PC-9 (cell line): ENCODE measurements at places on chromosomes 2 and 18.

- H3K4me3 ChIP-seq = no peak overlapping the region
- no peaks in the 10 kb centered on the region for H3K27me3 ChIP-seq
- H3K4me1 ChIP-seq = peaks cover 22% of the 10 kb centered on the region
- H3K36me3 ChIP-seq = no peaks in the 10 kb centered on the region
- peak overlapping the region; percentile 29 for H3K27ac ChIP-seq
Measured at GRCh38 chr2:207375207-207375875, 154.4 kb upstream of the CREB1 start.

DNA sequence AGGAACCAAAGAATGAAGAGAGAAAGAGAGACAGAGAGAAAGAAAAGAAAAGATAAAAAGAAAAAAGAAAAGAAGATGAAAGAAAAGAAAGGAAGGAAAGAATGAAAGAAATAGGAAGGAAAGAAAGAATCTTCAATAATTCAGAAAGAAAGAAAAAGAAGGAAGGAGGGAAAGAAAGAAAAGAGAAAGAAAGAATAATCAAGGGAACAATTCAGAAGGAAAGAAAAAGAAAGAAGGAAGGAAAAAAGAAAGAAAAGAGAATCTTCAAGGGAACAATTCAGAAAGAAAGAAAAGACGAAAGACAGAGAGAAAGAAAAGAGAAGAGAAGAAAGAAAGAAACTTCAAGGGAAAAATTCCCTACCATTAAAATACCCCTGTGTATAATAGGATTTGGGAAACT lies 5.6 kb upstream of the KCTD1 start:
- no peaks in the 10 kb centered on the region for H3K27me3 ChIP-seq
- peaks cover 26% of the 10 kb centered on the region for H3K4me1 ChIP-seq
- H3K36me3 ChIP-seq = no peaks in the 10 kb centered on the region
- no peak overlapping the region for H3K4me3 ChIP-seq

DNA sequence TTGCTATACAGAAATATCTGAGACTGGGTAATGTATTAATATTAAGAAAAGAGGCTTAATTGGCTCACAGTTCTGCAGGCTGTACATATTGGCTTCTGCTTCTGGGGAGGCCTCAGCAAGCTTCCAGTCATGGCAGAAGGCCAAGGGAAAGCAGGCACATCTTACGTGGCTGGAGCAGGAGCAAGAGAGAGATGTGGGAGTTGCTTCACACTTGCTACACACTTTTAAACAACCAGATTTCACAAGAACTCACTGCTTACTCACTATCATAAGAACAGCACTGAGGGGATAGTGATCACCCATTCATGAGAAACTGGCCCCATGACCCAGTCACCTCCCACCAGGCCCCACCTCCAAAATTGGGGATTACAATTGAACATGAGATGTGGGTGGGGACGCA lies 50.6 kb downstream of the MAPRE2 start:
- H3K4me3 ChIP-seq = no peak overlapping the region
- H3K27ac ChIP-seq = no peak overlapping the region
- no peak for DNase-seq

- H3K36me3 ChIP-seq = no peaks in the 10 kb centered on the region
- no peak overlapping the region for H3K27ac ChIP-seq
- H3K4me3 ChIP-seq = no peak overlapping the region
- H3K4me1 ChIP-seq = no peaks in the 10 kb centered on the region
Measured at GRCh38 chr2:206176121-206176520, 16.4 kb downstream of the EEF1B2 start.

DNA sequence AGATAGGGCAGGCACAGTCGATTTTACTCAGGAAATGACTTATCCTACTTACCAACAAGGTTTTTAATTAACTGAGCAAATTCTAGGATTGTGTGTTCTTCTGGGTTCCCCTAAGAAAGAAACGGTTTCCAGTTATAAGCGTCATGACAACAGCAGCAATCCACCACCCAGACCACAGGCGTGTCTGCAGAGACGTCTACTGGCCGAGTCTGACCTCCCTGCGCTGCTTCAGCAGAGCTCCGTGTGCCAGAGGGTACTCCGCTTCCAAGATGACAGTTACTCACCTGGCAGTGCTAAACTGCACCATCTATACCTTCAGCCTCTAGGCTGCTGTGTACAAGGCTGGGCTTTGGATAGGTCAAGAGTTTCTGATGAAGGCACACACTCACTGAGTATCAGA lies 95.4 kb downstream of the UXS1 start:
- DNase-seq = no peak
- H3K27ac ChIP-seq = no peak overlapping the region
- no peaks in the 10 kb centered on the region for H3K27me3 ChIP-seq
- H3K36me3 ChIP-seq = no peaks in the 10 kb centered on the region
